ENCODE measurements at places on chromosomes 16 and 17.
A peak's percentile ranks its signal among the peaks of the same experiment; 100 is the strongest.

DNA sequence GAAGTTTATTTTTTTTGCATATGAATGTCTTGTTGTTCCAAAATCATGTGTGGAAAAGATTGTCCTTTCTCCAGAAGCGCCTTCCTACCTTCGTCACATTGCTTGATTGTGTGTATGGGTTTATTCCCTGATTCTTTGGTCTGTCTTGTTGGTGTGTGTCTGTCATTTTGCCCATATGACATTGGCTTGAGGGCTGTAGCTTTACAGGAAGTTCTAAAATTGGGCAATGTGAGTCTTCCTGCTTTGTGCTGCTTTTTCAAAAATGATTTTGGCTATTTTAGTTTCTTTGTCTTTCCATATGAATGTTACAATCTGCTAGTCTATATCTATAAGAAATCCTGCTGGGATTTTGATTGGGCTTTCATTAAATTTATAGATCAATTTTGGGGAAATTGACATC, 217.2 kb downstream of the SNX29 start:
- DNase-seq: no peak

DNA sequence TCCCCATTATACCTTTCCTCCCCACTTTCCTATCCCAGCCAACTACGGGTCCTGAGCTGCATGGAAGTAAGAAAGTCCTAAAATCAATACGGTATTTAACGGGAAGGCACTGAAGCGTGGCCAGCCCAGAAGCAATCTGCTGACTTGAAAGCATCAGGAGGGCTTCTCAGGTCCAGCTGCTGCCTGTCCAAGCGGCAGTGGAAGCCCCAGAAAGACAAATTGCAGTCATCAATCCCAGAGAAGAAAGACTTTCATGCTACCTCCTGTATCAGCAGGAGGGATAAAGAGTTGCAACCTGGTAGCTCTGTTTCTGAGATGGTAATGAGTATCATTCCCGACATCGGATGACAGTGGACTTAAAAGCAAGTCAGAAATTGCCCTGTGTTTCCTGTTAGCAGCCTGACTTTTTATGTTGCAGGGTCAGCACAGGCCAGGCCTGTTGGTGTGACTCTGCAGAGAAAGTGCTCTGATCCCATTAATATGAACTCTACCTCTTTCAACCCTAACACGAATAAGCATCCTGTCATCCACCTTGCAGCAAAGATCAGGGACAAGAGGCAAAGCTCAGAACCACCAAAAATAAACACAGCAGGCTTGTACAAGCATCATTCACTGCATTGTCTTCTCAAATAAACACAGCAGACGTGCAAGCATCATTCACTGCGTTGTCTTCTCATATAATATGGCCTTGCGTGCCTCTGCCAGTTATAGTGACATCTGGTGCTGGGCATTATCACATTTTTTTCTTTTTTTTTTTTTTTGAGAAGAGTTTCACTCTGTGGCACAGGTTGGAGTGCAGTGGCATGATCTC, 358.6 kb upstream of the CDH11 start:
- no peak for DNase-seq

GRCh38 chr17:64993867-64994266, 62.7 kb downstream of the GNA13 start:
- no peak for DNase-seq

DNA sequence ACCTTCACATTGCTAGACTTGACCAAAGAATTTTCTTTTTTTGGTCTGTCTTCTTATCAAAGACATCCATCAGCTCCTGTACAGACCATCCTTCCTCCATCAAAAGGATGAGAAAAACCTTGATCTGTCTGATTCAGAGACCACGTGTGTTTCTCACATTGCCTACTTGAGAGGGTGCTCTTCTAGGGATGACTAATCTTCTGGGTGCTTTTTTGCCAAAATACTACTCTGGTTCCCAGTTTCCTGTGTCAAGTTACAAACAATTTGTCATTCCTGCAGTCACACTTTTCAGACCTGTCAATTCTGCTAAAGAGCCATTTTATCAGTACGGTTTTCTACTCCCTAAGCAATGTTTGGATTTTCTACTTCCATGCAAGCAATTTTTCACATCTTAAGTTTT, 492.2 kb downstream of the CDH11 start:
- DNase-seq: no peak

DNA sequence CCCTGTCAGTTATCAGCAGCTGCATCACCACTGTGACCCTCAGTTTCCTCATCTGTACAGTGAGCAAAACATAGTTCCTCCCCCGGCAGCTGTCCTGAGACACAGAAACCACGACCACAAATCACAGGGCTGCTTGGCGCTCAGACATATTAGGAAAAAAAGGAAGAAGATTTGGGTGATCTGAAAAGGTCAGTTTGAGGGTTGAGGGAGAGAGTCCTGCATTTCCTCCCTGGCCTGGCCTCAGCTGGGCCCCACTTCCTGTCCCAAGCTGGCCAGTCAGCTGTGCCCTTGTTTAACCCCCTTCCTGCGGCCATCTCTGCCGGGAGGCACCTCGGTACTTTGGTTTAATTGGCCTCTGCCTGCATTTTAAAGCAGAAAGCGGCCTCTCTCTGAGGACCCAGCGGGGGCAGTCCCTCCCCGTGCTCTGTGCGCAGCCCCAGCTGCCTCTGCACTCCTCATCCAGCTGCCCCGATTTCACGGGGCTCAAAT, 24.0 kb upstream of the CIBAR2 start:
- no peak for DNase-seq

DNA sequence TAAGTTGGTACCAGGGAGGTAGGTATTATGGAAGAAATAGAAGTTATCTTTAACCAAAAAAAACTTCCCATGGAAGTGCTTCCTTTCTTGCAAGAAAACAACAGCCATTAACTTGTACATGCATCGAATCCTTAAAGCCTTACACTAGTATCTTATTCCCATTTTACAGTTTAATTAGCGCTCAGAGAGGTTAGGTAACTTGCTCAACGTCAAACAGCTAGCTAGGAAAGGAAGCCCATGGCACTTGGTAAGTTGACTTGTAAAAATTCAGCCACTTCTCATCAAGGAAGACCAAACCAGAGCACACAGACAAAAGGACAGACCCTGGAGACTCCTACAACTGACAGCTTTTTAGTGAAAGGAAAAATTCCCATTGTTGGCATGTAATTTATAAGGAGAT, 3.5 kb upstream of the NTAN1 start:
- no peak for DNase-seq

- DNase-seq: no peak
Measured at GRCh38 chr17:67139784-67140665, 95.7 kb downstream of the CACNG1 start.

GRCh38 chr16:762595-763268, 2.2 kb downstream of the MSLN start:
- DNase-seq: no peak

DNA sequence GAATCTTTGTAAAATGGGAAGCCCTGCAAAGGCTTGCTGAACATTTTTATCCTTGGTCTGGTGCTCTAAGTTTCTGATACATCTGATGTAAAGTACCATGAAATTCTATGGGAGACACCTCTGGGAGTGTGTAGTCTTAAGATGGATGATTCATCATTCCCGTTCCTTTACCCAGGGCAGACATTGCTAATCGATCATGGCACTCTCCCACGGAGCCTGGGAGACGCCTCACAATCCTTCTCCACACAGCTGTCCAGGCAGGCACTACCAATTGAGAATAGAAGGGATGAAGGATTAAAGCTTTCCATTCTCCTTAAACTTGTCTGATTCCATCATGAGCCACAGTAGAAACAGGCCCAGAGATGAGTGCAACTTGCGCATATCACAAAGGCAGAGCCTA, 144.8 kb downstream of the GSG1L start:
- DNase-seq: no peak

DNA sequence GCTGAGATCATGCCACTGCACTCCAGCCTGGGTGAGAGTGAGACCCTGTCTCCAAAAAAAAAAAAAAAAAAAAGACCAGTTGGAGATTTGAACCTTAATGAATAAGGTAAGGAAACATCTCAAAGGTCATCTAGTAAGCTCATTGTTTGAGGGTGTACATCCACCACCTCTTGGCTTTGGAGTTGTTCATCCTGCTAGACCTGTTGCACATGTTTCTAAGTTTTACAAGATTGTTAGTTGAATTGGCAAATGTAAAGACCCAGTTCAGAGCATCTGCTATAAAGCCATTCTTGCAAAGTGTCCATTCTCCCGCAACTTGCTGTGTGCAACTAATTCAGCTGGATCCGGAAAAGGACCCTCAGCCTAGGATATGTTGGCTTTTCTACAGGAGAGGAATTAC, 1.5 kb downstream of the PSMD7 start:
- no peak for DNase-seq

DNA sequence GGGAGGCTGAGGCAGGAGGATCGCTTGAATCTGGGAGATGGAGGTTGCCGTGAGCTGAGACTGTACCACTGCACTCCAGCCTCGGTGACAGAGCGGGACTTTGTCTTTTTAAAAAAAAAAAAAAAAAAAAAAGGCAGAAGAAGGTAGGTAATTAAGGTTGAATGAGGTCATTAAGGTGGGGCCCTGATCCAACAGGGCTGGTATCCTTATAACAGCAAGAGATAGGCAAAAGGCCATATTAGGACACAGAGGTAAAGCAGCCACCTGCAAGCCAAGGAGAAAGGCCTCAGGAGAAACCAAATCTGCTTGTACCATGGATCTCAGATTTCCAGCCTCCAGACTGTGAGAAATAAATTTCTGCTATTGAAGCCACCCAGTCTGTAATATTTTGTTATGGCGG, 60.3 kb downstream of the SPAG9 start:
- peak; percentile 6 for DNase-seq

GRCh38 chr16:76235025-76235424, 42.2 kb upstream of the CNTNAP4 start:
- DNase-seq: no peak

DNA sequence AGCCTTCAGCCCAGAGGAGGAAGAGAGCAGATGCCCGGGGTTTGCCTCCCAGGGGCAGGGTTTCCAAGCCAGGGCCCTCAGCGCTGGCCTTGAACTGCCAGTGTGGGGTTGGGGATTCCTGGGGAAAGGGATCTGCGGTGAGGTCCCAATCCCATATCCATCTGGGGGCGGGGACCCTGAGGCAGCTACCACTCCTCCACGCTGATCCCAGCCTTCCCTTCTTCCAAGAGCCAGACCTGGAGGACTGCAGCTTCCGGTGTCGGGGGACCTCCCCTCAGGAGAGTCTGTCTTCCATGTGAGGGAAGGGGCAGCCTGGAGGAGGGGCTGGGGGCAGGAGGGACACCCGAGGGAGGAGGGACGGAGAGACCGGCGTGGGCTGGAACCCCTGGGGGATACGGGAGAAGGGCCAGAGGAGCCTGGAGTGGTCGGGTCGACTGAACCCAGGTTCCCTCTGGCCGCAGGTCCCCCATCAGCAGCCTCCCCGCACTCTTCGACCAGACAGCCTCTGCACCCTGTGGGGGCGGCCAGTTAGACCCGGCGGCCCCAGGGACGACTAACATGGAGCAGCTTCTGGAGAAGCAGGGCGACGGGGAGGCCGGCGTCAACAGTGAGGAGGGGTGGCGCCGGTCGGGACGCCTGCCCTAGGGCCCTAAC, 10.7 kb upstream of the CISD3 start:
- no peak for DNase-seq

GRCh38 chr16:67075331-67075730, 34.4 kb upstream of the PHAF1 start:
- DNase-seq: no peak

- DNase-seq: no peak
Measured at GRCh38 chr17:44959821-44960531, 8.1 kb downstream of the C1QL1 start.

DNA sequence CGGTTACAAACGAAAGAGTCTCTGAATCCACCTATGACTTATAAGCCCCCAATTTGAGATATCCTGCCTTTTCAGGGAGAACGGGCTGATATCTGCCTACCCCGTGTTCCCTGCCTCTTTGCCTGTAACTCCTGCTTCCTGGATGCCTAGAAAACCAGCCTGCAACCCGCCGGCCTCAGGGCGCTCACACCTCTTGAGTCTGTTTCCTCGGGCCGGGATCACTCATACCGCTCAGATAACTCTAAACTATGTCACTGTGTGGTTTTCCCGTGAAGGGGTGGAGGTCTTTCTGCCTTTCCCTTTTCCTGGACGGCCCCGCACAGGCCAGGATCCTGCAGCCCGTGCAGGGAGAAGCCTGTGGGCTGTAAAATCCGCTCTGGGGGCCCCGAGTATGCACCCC, 10.4 kb downstream of the RPUSD1 start:
- no peak for DNase-seq

DNA sequence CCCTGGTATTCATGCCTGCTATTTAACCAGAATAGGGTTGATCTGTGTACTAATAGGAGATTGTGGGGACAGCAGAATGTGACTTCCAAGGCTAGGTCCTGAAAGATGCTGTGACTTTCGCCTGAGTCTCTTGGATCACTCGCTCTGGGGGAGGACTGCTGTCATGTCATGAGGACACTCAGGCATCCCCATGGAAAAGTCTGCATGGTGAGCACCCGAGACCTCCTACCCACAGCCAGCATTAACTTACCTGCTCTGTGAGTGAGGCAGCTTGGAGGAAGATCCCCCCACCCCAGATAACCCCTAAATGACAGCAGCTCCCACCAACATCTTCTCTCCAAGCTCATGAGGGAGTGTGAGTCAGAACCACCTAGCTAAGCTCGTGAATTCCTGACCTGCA, 30.3 kb upstream of the C16orf78 start:
- DNase-seq: no peak

GRCh38 chr17:54947396-54947795, 21.1 kb downstream of the COX11 start:
- DNase-seq: no peak

DNA sequence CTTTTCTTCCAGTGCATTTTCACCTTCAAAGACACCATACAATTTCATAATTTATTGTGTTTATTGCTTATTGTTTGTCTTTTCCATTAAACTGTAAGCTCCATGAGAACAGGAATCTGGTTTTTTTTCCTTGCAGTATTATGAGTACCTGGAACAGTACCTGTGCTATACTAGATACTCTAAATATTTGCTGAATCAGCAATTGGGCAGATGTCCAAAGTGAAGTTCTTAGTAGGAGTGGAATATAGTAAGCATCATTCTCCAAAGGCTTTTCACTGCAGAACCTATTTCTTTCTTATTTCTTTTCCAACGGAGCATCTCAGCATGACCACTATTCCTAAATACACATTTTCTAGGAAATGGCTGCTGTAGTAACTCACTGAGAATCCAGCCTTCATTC, 269.0 kb upstream of the CCL2 start:
- DNase-seq: no peak

- no peak for DNase-seq
Measured at GRCh38 chr16:89084814-89085612, 8.6 kb upstream of the ACSF3 start.

DNA sequence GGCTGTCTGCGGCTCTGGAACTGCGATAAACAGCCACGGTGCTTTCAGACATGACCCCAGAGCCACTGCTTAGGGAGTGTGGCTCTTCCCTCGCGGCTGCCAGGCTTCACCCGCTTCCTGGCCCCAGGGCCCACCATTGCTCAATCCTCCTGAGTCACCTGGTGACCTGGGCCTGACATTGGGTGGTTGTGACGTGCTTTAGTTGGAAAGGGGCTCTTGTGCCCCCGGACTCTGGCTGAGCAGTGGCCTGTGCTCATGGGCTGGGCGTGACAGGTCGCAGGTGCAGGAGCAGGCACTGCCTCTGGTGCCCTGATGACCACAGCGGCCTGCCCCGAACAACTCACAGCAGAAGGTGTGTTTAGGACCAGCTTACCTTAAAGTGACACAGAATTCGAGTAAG, 8.6 kb upstream of the NUDT16L1 start:
- DNase-seq: no peak

All from hepatocyte (in vitro differentiated cells).